ENCODE measurements at places on chromosomes 7 and 10.

DNA sequence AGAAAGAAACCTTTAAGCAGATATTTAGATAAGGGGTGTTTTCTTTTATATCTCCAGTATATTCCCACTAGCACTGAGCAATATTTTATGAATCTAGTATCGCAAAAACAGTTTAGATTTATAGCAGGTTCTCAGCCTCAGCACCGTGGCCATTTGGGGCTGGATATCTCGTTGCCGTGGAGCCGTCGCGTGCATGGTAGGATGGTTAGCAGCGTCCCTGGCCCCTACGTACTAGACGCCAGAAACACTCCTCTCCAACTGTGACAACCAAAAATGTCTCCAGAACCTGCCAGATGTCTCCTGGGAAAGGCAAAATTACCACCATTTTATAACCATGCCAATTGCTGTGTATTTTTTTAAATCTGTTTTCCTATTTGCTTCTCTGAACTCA, 172.9 kb downstream of the CACNB2 start:
- DNase-seq: no peak

DNA sequence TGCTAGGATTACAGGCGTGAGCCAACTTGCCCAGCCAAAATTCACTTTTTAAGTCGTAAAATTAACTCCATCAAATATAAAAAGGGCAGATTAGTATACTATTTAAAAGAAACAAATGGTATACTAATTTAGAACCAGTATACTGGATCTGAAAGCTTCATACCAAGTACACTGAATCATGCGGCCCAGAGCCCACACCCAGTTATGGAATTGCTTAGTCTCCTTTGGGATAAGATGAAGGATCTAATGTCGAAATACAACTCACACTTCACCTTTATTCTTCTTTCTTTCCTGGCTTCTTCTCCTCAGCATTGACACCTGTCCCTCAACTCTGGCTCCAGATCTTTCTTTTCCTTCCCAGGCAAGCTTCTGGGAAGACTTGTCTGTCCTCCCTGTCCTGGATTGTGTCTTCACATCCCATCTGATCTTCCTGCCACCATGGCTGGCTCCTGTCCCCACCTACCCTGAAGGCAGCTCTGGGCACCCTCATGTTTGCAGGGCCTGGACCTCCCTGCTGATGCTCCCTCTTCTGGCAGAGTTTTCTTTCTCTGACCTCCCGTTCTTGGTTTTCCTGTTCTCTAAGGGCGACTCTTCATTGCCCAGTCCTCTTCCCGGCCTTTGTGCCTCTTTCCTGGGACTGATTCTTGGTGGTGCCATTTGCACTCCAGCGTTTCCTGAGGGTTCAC, 57.8 kb upstream of the CTBP2 start:
- no peak for DNase-seq

DNA sequence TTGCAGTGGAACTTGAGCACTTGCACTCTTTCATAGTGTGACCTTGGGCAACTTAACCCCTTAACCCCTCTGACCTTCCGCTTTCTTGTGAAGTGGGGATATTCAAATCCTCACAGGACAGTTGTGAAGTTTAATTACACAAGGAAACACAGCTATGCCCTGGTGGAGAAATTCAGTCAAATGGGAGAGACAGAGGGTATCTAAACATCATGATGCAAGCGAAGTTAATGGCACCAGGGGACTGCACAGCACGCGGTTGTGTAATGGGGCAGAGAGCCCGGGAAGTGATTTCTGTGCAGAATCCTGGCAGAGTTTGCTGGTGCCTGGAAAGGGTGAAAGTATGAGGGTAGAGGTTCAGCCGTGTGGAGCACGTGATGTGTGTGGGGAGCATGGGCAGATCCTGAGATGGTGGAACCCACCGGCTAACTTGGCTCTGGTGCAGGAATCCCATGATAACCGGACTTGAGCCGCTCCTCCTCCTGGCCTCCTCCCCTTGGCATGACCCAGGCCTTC, 51.7 kb downstream of the SNX10 start:
- DNase-seq: no peak

DNA sequence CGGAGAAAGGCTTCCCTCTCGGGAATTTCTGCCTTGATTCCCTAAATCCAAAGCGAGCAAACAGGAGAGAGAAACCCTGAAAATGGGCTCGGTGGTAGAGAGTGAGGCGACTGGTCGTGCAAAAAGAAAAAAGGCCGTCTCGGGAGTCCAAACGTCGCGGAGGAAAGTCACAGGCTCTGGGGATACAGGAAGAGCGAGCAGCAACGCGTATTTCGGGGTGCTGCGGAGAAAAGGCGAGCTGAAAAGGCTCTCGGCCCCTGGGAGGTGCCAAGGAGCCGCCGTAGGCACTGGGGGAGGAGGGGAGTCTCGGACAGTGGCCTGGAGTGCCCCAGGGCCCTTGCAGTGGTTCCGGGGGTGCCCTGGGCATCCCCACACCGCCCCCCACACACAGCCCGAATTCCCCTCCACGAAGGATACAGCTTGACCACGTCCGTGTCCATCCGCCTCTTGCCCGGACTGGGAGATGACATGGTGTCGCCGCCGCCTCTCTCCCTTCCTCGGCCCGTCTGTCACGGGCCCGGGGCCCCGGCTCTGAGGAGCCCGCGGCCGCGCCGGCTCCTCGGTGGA, 591 bp downstream of the UBE2H start:
- peak; percentile 25 for DNase-seq

- DNase-seq: no peak
Observed at GRCh38 chr10:71968553-71969474, 4.6 kb downstream of the CHST3 start.

GRCh38 chr7:4052130-4052529, 630.0 kb upstream of the FOXK1 start:
- DNase-seq: no peak

DNA sequence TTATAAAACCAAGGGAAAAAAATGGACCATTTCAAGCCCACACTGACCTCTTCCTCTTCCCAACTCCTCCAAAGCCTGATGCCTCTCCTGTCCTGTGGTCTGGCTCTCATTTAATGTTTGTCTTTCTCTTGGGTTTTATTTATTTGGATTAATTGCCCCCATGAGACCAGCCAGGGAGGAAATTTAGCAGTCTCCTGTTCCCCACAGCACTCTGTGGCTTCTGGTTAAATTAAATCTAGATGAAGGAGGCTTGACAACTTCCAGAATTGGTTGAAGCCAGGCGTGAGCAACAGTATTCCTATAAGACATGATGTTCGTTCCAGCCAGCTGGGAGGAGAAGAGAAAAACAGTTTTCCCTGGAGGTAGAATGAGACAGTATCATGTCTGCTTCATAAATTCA, 15.1 kb upstream of the PRLHR start:
- no peak for DNase-seq

DNA sequence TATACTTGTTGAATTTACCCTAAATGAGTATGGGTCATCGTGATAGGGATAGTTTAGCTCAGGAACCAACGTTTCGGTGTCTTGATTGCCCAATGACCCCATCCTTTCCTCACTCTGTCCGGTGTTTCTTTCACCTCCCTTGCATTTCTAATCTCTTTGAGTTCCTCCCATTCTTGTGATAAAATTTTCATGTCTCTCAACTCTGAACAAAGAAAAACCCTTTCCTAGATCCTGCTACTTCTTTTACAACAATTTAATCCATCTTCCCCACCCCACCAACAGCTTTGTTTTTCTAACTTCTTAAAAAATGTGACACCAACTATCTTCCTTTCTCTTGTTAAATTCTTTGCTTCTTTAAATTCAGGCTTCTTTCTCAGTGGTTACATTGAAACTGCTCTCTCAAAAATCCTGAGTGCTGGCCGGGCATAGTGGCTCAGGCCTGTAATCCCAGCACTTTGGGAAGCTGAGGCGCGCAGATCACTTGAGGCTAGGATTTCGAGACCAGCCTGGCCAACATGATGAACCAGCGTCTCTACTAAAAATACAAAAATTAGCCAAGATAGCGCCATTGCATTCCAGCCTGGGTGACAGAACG, 130.3 kb upstream of the MINDY3 start:
- no peak for DNase-seq

DNA sequence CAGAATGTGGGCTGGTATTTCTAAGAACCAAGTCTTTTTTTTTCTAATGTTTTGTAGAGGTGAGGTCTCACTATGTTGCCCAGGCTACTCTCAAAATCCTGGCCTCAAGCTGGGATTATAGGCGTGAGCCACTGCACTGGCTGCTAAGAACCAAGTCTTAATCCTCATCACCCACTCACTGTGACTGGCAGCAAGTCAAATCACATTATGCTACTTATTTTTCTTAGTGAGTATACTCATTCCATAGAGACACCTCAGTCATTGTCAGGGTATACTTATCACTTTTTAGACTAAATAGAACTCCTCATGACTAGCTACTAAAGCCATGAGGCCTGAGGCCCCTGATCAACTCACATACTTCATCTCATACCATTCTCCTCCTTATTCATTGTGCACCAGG, 116.1 kb downstream of the STRA8 start:
- no peak for DNase-seq

- no peak for DNase-seq
Observed at GRCh38 chr10:43377424-43377883, 6.0 kb downstream of the FXYD4 start.

- no peak for DNase-seq
Observed at GRCh38 chr7:27735165-27735564, 4.8 kb upstream of the TAX1BP1 start.

DNA sequence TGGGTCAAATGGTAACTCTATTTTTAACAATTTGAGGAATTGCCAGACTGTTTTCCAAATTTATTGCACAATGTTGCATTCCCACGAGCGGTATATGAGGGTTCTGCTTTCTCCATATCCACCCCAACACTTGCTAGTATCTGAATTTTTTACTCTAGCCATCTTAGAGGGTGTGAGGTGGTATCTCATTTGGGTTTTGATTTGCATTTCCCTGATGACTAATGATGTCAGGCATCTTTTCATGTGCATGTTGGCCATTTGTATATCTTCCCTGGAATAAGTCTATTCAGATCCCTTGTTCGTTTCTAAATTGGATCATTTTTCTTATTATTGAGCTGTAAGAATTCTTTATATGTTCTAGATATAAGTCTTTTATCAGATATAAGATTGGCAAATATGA, 97.7 kb downstream of the TPK1 start:
- no peak for DNase-seq

GRCh38 chr7:106731646-106732444, 70.9 kb upstream of the CCDC71L start:
- no peak for DNase-seq

GRCh38 chr10:129915526-129916378, 48.3 kb downstream of the EBF3 start:
- no peak for DNase-seq

GRCh38 chr7:104089612-104090011, 100.2 kb upstream of the RELN start:
- DNase-seq: no peak

DNA sequence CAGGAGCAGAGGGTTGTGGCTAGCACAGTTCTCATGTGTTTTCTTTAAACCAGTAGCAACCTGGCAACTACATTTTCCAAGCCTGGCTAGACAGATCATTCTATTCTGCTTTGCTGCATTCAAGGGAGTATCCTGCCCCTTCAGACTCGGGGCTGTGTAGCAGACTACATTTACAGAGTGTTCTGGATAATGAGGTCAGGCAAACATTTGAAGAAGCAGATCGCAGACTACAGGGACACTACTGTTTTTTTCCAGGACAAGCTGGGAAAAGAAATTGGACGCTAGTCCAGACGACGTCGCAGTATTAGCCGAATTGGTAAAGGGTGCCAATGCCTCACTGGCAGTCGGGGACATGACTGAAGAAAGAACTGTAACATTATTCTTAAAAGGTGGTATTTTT, 61.0 kb upstream of the PAPSS2 start:
- DNase-seq: no peak

DNA sequence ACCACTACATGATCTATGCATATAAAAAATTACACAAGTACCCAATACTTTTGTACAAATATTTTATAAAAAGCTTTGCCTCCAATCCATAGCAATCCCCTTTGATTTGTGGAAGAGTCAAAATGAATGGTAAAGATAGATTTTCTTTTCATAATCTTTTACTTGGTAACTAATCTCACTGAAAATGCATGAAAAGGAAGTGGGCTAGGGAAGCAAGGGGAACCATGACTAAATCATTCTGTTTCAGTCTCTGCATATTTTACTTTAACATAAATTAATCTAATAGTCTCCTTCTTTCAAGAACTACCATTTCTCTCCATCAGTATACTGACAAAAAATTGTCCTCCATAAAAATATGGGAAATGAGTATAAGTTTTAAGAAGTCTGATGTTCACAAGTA, 96.9 kb downstream of the TES start:
- no peak for DNase-seq

DNA sequence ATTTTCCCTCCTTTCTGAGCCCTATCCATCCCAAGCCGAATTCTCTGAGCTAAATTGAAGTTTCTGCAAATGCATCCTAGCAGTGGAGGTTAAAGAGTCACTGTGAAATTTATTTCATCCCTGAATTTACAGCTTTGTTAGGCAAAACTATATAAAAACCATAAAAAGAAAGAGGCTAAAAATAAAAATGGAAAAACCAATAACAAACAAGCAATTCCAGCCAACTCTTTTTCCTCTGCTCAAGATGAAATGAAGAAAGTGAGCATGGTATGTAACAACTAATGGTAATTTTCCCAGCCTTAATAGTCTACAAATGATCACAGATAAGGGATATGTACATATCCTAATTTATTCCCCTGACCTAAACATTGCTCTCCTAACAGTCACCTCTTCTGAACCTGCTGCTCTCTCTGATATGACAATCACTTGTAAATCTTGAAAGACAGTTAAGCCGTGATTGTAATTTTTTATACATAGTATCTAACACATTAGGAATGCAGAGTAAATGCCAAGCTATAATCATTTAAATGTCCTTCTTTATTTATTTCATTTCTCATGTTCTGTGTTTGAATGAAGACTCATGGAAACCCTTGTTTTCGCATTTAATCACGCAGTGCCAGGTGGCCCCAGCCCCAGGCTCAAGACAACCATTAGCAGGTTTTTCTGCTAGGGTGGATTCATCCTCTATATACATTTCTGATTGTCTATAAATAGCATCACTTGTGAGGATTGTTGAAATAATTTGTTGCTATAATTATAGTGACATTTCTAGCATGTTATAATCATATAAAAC, 48.6 kb upstream of the NRP1 start:
- DNase-seq: no peak

- DNase-seq: no peak
Observed at GRCh38 chr10:87619705-87620104, 40.0 kb upstream of the PAPSS2 start.

DNA sequence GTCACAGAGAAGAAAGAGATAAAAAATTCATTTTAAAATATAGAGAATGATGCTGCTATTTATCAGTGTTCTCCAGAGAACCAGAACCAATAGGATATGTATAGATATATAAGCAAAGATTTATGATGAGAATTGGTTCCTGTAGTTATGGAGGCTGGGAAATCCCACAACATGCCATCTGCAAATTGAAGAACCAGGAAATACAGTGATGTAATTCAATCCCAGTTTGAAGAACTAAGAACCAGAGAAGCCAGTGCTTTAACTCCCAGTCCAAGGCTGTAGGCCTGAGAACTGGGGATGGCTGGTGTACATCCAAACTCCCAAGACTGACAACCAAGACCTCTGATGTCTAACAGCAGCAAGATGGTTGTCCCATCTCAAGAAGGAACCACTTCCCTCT, 192.9 kb upstream of the PLXDC2 start:
- no peak for DNase-seq

- peak; percentile 73 for DNase-seq
Observed at GRCh38 chr10:95183271-95184230, 10.5 kb upstream of the ACSM6 start.

GRCh38 chr7:150988230-150989226, 2.3 kb upstream of the NOS3 start:
- DNase-seq: peak; percentile 70
